Placental epithelial cell (primary cell): ENCODE measurements at places on chromosomes 16 and 17. TPM values are rescaled to one million over a fixed set of nuclear protein-coding genes. Genes with fewer than 3 reads are reported as not detected.

Gene KRT14
- 128 and 2,930 TPM in 2 replicates for total RNA-seq

Gene NUFIP2
- total RNA-seq = 25.5 and 41.3 TPM in 2 replicates

Gene NPTX1
- total RNA-seq = under 0.01 and 0.54 TPM in 2 replicates

Gene GRAPL
- 0.79 TPM in 1 of 2 replicates, not detected in the other for total RNA-seq

Gene SLC35B1
- 44.8 and 90.1 TPM in 2 replicates for total RNA-seq

Gene SLC16A6
- under 0.01 TPM in 1 of 2 replicates, not detected in the other for total RNA-seq

Gene MSL1
- total RNA-seq = 40.1 and 60.5 TPM in 2 replicates

Gene HSD17B2
- total RNA-seq = 1.2 and 1.8 TPM in 2 replicates

Gene ASGR1
- total RNA-seq = 0.79 TPM in 1 of 2 replicates, not detected in the other

Gene PPP4C
- 273 and 323 TPM in 2 replicates for total RNA-seq

Gene RSAD1
- total RNA-seq = 18.8 and 23.9 TPM in 2 replicates

Gene C16orf46
- 2.4 and 3.1 TPM in 2 replicates for total RNA-seq

Gene DRC3
- total RNA-seq = 2.6 and 5.1 TPM in 2 replicates

Gene CLUH
- total RNA-seq = 37.6 and 41.6 TPM in 2 replicates

Gene EVI2A
- 0.39 TPM in 1 of 2 replicates, not detected in the other for total RNA-seq

Gene LDHD
- total RNA-seq = 0.11 and 0.39 TPM in 2 replicates

Gene RASD1
- total RNA-seq = not detected in 2 replicates

Gene TP53TG3F
- not detected in 2 replicates for total RNA-seq

Gene PIRT
- not detected in 2 replicates for total RNA-seq

Gene SMIM36
- total RNA-seq = under 0.01 TPM in 1 of 2 replicates, not detected in the other

Gene NEUROD2
- total RNA-seq = not detected in 2 replicates

Gene RNF222
- total RNA-seq = under 0.01 and 1.1 TPM in 2 replicates

Gene MYH8
- total RNA-seq = not detected in 2 replicates

Gene KRT23
- total RNA-seq = 0.79 and 1.4 TPM in 2 replicates

Gene BCKDK
- 40.8 and 43.4 TPM in 2 replicates for total RNA-seq
